ENCODE measurements at places on chromosomes 6 and 20. TPM values are rescaled to one million over a fixed set of nuclear protein-coding genes. Genes with fewer than 3 reads are reported as not detected.

- no peak for DNase-seq
These were observed 57.0 kb upstream of the GNRH2 start for GRCh38 chr20:2986466-2986865.

GRCh38 chr6:147615659-147616456, 107.4 kb downstream of the SAMD5 start:
- no peak for DNase-seq

DNA sequence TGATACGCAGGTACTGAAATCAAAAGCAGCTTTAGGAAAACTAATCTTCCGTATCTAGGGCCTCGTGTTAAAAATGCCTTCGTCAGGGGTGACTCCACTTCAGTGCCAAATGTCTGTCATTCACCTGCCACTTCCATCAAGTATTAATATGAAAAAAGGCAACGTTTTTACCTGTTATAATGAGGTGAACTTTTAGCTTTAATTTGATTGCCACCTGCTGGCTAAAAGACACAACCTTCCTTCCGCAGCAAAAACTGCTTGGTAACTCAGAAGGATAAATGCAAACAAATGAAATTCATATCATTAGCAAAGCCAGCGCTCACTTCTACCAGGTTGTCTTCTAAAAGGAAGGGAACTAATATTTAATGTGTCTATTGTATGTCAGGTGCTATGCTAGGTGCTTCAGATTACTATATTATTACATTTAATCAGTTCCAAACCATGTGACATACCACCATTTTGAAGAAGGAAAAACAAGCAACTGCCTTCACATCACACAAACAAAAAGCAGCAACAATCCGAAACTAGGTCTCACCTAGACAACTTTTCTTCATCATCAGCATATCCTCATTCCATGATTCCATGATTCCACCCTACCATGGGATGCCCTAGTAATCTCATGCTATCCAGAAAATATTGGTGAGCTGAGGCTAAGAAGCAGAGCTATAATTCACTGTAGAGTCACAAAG, 20.6 kb upstream of the ARHGAP18 start:
- no peak for DNase-seq

DNA sequence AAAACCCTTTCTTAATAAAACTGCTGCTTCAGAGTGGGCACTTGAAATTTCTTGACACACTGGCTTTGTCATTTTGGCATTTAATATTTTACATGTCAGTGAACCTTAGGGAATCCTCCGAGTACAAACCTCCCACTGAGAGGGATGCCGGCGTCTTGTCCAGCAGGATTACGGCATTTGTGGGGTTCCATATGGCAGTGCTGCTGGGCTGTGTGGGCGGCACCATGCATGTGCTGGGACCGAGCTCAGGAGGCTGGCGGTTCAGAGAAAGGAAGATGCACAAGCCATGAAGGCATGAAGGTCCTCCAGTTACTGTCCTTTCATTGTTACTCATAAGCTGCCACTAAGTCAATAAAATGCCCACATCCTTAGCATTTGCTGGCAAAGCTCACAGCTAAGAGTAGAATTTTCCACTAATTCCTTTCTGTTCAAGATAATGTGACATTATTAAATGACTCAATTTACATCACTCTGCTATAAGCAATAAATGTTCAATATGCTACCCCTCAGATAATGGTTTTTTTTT, 61.4 kb downstream of the LY86 start:
- DNase-seq, result peak; percentile 56

Gene GSTA1
- total RNA-seq, result 2.0 TPM

Gene ID4
- 52.5 TPM for total RNA-seq
